ENCODE measurements at places on chromosomes 6 and 20.

DNA sequence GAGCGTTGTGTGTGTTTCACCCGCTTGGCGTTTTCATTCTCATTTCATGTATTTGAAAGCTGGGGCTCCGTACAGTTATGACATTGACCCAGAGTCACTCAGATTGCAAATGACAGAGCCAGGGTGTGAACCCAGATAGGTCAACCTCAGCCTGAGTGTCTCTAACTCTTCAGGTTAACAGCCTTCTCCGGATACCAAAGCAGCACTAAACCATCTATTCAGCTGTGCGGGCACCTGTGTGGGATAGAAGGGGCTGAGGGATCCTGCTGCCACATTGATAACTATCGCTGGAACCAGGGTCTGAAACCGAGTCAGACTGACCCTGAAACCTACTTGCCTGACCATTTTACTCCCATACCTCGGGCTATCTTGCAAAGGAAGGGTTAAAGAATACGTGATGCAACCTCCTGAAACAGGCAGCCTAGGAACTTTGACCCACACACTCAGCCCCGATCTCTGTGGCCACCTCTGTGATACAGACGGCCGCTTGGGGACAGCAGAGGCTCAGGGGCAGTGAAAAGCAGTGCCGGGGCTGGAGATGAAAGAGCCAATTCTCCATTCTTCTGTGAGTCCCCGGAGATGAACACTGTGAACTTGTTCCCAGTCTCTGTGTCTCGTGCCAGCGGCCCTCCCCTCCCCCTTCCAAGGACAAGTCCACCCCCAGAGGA is 233.5 kb upstream of the QKI start:
- DNase-seq: no peak

GRCh38 chr6:56860475-56860874 is 94.4 kb upstream of the BEND6 start:
- no peak for DNase-seq

- no peak for DNase-seq
Measured at GRCh38 chr6:143136647-143137046, 76.0 kb downstream of the AIG1 start.

DNA sequence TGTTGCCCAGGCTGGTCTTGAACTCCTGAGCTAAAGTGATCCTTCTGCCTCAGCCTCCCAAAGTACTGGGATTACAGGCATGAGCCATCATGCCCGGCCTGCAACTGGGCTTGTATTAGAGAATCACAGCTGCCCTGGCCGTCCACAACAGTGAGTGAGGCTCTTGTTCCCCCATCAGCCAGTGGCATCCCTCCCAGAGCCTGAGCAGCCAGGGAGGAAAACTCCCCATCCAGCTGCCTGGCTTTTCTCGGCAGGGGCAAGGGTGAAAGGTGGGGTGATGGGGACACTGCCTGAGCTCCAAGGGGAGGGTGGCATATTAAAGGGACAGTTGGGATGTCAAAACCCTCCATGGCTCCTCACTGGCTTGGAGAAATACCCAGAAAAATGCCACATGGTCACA is 185.6 kb downstream of the NFATC2 start:
- no peak for DNase-seq

GRCh38 chr20:5442101-5442500 is 125.3 kb upstream of the PROKR2 start:
- DNase-seq: no peak

- DNase-seq: no peak
Measured at GRCh38 chr6:6629402-6629801, 40.9 kb downstream of the LY86 start.

- no peak for DNase-seq
Measured at GRCh38 chr6:102474041-102474807, 1080.7 kb downstream of the GRIK2 start.

GRCh38 chr6:6003621-6004366 is 2.9 kb downstream of the NRN1 start:
- no peak for DNase-seq

DNA sequence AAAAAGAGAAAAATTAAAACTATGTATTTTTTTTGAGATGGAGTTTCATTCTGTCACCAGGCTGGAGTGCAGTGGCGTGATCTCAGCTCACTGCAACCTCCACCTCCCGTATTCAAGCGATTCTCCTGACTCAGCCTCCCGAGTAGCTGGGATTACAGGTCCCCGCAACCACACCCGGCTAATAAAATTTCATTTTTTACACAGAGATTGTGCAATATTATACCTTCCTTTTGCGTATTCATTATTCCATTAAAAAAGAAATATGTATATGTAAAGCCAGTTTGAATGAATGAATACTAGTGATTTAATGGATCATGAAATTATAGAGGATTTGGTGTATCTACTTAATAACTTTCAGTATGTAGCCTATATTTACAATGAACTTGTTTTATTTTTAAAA is 38.2 kb upstream of the CTAGE9 start:
- no peak for DNase-seq

DNA sequence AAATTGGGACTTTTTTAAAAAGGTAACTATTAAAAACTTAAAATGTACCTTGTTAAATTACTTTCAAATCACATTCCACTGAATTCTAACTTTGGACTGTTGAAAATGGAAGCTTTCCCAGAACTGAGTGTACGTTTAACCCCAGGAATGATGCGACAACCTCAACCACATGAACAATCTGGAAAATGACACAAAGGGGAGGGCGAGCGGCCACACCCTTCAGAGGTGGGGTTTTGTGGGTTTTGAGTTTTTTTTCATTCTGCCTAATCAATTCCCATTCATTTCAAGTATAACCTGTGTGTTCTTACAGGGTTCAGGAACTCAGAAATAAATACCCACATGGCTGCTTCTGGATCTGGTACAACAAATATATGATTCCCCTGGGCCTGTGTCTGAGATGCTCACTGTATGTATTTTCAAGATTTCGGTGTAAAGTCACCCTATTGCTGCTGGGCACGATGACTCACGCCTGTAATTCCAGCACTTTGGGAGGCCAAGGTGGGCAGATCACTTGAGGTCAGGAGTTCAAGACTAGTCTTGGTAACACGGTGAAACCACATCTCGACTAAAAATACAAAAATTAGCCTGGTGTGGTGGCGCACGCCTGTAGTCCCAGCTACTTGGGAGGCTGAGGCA is 21.6 kb downstream of the CNKSR3 start:
- DNase-seq: no peak

DNA sequence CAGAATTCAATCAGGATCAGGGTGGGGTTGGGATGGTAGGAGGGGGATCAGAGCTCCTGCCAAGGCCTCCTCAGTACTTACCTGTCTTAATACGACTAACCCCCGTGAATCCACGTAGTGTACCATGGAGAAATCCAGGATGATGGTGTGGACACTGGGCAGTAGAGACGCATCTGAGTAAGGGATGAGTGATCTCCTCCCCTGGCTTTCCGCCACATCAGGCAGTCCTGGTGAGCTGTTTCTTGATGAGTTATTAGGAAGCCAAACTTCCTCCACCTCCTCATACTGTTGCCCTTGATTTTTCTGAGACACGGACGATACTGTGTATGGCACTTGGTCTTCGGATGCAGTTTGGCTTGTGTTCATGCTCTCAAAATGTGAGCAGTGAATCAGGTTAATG is 34.2 kb upstream of the SRPK1 start:
- DNase-seq: no peak

DNA sequence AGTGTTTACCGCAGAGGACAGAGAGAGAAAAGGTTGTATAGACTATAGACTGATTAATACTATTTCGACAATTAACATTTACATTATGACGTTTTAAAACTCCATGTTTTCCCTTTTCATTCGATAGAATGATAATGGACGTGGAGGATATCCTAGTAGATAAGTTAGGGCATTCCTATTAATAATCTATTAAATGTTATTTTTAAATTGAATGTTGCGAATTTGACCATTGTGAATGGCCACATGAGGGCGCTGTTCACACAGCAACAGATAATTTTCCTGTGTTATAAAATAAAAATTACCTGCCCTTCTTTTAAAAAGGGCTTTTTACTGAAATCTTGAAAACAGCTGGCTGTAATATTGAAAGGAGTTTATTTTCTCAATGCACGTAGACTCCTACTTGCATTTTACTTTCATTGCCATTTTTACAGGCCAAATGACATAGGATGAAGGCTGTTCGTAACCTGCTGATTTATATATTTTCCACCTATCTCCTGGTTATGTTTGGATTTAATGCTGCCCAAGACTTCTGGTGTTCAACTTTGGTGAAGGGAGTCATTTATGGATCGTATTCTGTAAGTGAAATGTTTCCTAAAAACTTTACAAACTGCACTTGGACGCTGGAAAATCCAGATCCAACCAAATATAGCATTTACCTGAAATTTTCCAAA is 3.3 kb downstream of the ADGRB3 start:
- DNase-seq: no peak

- DNase-seq: no peak
Measured at GRCh38 chr6:150230832-150231524, 88.1 kb downstream of the PPP1R14C start.

DNA sequence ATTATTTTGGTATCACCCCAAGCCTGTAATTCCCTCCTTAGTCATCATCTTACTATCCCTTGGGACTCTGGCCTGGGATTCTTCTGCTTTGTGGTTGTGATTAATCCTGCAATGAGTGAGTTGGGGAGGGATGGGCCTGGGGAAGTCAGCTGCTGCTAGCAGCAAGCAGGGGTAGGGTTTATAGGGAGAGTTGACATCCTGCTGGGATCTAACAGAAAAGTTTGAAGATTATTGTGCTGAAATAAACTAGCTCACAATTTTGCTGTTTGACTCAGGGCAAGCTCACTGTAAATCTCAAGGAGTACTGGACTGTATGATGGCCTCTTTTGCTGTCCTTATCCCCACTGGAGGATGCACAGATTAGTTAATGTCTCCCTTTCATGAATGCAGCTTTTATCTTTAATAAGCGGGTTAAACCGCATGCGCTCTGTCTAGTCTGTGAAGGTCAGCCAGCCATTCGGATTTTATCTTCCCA is 83.4 kb downstream of the JARID2 start:
- no peak for DNase-seq

- DNase-seq: no peak
Measured at GRCh38 chr20:59308493-59309201, 8.2 kb downstream of the EDN3 start.

GRCh38 chr6:155701342-155701741 is 245.7 kb upstream of the NOX3 start:
- DNase-seq: no peak
